Stimulated activated CD8-positive, alpha-beta memory T cell treated with anti-CD3 and anti-CD28 coated beads, Interleukin-7, amount 100 ng/mL, for 1 hour (primary cell): ENCODE measurements at places on chromosomes 3 and 15.

GRCh38 chr3:58524326-58524888, 12.6 kb downstream of the ACOX2 start:
- no peak for DNase-seq

DNA sequence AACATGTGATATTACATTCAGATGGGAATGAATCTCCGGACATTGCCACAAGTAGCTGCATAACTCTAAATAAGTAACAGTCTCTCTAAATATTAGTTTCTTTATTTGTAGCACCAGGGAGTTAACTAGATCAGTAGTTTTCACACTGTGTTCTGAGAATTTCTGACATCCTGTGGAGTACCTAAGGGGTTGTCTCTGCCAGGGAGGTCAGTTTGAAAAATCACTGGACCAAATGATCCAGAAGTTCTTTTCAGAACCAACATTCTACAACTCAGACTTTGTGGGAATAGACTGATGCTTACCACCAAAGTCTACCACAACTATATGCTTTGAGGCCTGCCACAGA, 9.0 kb upstream of the ILDR1 start:
- DNase-seq = no peak

GRCh38 chr15:36707884-36708435, 128.5 kb downstream of the CDIN1 start:
- no peak for DNase-seq

GRCh38 chr3:29695201-29695600, 414.3 kb downstream of the RBMS3 start:
- DNase-seq = no peak

- DNase-seq = no peak
These were observed 13.2 kb downstream of the ADAMTS9 start for GRCh38 chr3:64674591-64675076.
